ENCODE measurements at places on chromosomes 3 and 15. TPM values are rescaled to one million over a fixed set of nuclear protein-coding genes. Genes with fewer than 3 reads are reported as not detected.

ZNF619 gene
- total RNA-seq, result 1.3 TPM

A4GNT gene
- total RNA-seq, result not detected

KNG1 gene
- not detected for total RNA-seq

PYGO1 gene
- total RNA-seq, result 1.9 TPM

CFAP91 gene
- total RNA-seq, result 0.17 TPM

KLHL40 gene
- total RNA-seq, result not detected

AP3B2 gene
- 6.7 TPM for total RNA-seq

RBSN gene
- total RNA-seq, result 18.3 TPM

GOLGA8S gene
- total RNA-seq, result not detected

ISLR gene
- total RNA-seq, result not detected

CYP8B1 gene
- total RNA-seq, result not detected

CASR gene
- total RNA-seq, result not detected

IL5RA gene
- not detected for total RNA-seq

KBTBD13 gene
- total RNA-seq, result not detected

CDCP1 gene
- 11.3 TPM for total RNA-seq

ZCWPW2 gene
- not detected for total RNA-seq

BLM gene
- total RNA-seq, result 12.5 TPM

PPCDC gene
- total RNA-seq, result 38.3 TPM

GABRG3 gene
- not detected for total RNA-seq

CFAP92 gene
- not detected for total RNA-seq

Data from Caki2 (cell line).